ENCODE measurements at places on chromosomes 16 and 17.

GRCh38 chr16:50902457-50902856, 160.6 kb downstream of the CYLD start:
- no peak for DNase-seq

DNA sequence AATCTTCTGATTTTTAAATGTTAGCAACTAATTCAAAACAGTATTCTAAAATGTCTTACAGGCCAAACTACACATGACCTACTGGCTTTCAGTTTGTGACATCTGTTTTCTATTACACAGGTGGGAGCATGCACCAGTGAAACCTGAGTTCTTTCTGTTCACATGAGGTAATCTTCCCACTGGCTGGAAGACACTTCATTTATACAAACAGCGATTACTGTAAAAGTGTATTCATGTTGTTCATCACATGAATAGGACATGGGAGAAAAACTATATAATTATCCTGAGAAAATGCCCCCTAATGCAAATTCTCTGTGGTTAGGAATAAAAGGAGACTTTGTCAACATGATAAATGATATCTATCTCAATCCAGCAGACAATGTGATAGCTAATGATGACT, 11.1 kb upstream of the PIK3R5 start:
- DNase-seq = no peak

- no peak for DNase-seq
Measured at GRCh38 chr17:75507733-75508719, 7.3 kb downstream of the CASKIN2 start.

- DNase-seq = no peak
Measured at GRCh38 chr16:63312346-63312745, 1276.1 kb upstream of the CDH8 start.

- DNase-seq = no peak
Measured at GRCh38 chr16:81179219-81179618, 59.3 kb upstream of the BCO1 start.

- no peak for DNase-seq
Measured at GRCh38 chr16:3591991-3592390, 14.8 kb upstream of the NLRC3 start.

DNA sequence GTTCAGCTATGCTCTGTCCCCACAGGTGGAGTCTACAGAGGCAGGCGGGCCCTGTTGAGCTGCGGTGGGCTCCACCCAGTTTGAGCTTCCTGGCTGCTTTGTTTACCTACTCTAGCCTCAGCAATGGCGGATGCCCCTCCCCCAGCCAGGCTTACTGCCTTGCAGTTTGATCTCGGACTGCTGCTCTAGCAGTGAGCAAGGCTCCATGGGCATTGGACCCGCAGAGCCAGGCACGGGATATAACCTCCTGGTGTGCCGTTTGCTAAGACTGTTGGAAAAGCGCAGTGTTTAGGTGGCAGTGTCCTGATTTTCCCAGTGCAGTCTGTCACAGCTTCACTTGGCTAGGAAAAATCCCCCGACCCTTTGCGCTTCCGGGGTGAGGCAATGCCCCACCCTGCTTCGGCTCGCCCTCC, 89.1 kb downstream of the BCAS3 start:
- DNase-seq = peak; percentile 66

- no peak for DNase-seq
Measured at GRCh38 chr17:2102931-2103809, 48.3 kb downstream of the HIC1 start.

GRCh38 chr17:2391597-2392251, 9.1 kb downstream of the MNT start:
- DNase-seq = no peak

- DNase-seq = no peak
Measured at GRCh38 chr16:15966836-15967546, 17.6 kb downstream of the ABCC1 start.

DNA sequence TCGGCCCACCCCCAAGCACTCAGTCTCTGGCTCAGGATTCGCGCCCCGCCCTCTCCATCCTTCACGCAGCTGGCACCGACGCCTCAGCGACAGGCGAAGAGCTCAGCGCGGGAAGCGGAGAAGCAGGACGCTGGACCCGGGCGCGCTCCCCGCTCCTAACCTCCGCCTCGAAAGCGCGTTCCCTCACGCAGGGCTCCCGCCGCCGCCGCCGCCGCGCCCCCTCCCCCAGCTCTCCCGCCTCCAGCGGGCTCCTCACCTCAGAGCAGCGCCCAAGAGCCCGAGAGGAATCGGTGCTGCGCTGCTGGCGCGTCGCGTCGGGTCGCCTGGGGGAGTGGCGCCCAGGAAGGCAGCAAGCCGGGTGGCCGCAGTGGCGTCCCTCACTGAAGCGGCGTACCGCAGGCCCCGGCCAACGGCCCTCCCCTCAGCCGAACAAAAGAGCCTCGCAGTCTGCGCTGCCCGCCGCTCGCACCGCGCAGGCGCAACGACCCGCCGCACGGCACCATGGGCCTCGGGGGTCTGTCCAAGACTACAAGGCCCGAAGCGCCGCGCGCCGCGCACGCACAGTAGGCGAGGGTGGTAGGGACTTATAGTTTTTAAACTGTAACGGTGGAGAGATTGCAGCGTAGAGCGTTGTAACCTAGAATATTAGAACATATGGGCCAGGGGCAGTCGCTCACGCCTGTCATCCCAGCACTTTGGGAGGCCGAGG, at the start of gene CBX1:
CBX1 (minus strand) TSS at position 467 of the 709 bp plus-strand sequence. CDS start 24,474 bp downstream, outside the sequence.
- DNase-seq = peak; percentile 93

GRCh38 chr16:12781777-12782176, 21.9 kb downstream of the CPPED1 start:
- DNase-seq = peak; percentile 77

GRCh38 chr17:57082441-57082840, 2.6 kb upstream of the AKAP1 start:
- DNase-seq = no peak

- DNase-seq = peak; percentile 61
Measured at GRCh38 chr16:391885-392335, 5.1 kb upstream of the NME4 start.

DNA sequence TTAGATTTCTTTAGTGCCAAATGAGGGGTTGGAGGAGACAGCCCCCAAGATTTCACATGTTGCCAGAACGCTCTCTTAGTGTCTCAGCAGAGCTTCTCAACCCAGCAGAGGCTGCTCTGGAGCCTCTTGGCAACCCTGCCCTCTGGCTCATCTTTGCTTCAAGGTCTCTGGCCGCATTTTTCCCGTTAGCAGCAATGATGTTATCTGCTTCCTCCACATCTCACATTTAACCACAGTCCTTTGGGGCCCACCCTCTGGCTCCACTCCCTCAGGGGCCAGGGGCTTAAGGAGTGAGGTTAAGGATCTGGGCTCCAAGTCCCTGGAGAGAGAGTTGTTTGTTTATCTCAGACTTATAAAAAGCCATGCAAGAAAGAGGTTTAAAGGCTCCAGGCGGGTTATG, 3.3 kb upstream of the XYLT1 start:
- DNase-seq = peak; percentile 49

- DNase-seq = peak; percentile 93
Measured at GRCh38 chr16:12323007-12323758, 346.6 kb downstream of the SNX29 start.

- no peak for DNase-seq
Measured at GRCh38 chr17:82097919-82098168, 192 bp downstream of the FASN start.

GRCh38 chr16:89378947-89379771, 111.2 kb downstream of the ANKRD11 start:
- no peak for DNase-seq

- DNase-seq = no peak
Measured at GRCh38 chr16:35754391-35755369, 2295.3 kb downstream of the TP53TG3F start.

GRCh38 chr17:34703533-34703932, 124.2 kb downstream of the TMEM132E start:
- DNase-seq = peak; percentile 64

GRCh38 chr16:89431158-89431584, 59.2 kb downstream of the ANKRD11 start:
- DNase-seq = no peak

GRCh38 chr16:12120217-12120981, 143.9 kb downstream of the SNX29 start:
- DNase-seq = no peak

- no peak for DNase-seq
Measured at GRCh38 chr17:48520631-48521079, 10.2 kb downstream of the HOXB1 start.

DNA sequence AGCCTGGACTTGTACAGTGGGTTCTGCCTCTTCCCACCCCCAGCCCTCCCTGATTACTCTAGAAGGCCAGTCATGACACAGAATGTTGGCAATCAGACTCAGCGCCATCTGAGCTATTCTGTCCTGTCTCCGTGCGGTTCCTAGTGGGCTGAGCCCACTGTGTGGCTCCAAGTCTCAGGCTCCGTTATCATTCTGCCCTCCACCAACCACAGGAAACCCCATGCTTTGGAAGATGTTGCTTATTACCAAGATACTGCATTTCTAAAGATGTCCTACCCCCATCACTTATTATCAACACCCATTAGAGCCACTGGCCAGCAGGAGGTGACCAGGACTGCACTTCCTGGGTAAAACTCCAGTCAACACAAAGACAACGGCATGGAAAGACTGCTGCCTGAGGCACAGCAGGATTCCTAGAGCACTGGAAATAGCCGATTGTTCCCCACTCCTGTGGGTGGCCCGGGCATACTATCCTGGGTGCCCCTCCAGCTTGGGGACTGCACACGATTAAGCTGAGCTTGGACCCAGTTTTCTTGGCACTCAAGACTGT, 133.6 kb downstream of the AATF start:
- no peak for DNase-seq

GRCh38 chr16:89003831-89004208, 26.8 kb upstream of the CBFA2T3 start:
- DNase-seq = no peak

DNA sequence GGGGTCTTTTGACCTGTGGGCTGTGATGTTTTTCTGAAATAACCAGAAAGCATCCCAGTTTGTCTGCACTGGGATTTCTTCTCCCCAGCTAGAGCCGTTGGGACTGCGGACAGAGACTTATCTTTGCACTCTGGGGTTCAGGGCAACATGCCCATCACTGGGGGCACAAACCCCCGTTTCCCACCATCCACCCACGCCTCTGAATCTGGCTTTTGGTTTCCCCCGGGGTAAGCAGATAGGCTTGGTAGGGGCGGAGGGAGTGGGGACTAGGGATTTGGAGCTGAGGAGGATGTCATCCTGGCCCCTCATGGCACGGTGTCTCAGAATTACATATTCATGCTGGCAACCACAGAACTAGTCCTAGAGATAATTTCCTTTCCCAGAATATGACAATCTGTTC, 68.6 kb downstream of the CCDC182 start:
- DNase-seq = no peak

GRCh38 chr16:84088695-84089395, 27.9 kb downstream of the MBTPS1 start:
- DNase-seq = peak; percentile 95

- DNase-seq = no peak
Measured at GRCh38 chr17:72121164-72122009, 567 bp downstream of the SOX9 start.

- DNase-seq = peak; percentile 40
Measured at GRCh38 chr17:72725433-72726068, 366.9 kb downstream of the SLC39A11 start.

- peak; percentile 33 for DNase-seq
Measured at GRCh38 chr17:73430848-73431247, 119.0 kb upstream of the CDC42EP4 start.

DNA sequence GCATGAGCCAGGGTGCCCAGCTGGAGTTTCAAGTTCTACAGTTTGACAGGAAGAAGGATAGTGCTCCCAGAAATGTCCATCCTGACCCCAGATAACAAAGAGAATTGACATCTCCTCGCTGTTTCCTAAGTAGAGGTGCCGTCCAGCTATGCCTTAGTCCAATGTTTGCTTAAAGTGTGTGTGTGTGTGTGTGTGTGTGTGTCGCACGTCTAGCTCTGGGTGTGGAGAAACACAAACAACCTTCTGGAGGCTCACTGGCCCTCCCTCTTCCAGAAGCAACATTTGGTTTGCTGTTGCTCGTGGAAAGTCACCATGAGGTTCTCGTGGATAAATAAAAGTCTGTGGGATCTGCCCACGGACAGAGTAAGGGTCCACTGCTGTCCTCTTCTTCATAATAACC, 22.1 kb downstream of the EMP2 start:
- DNase-seq = no peak

DNA sequence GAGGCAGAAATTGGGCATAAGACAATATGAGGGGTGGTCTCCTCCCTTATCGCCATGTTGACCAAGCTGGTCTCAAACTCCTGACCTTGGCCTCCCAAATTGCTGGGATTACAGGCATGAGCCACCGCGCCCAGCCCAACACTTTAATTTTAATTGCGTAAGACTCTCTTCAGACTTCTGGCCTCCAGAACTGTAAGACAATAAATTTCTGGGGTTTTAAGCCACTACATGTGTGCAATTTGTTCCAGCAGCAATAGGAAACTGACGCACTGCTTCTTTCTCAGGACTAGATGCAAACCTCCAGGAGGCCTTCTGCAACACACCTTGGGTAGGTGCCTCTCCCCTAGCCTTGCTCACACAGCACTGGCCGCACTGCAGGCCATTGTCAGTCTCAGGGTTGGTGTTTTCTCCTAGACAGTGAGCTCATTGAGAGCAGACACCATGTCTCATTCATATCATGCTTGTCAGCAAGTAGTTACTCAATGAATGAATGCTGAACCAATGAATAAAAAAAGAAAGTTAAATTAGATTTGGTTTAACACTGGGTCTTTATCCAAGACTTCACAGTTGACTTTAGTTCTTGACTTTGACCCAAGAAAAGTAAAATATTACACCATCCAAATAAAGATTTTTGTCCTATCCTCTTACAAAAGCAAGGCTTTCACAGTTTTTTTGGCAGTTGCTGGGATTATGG, 5.5 kb upstream of the ACSF2 start:
- DNase-seq = no peak

GRCh38 chr16:1188432-1189189, 35.7 kb downstream of the CACNA1H start:
- DNase-seq = no peak

DNA sequence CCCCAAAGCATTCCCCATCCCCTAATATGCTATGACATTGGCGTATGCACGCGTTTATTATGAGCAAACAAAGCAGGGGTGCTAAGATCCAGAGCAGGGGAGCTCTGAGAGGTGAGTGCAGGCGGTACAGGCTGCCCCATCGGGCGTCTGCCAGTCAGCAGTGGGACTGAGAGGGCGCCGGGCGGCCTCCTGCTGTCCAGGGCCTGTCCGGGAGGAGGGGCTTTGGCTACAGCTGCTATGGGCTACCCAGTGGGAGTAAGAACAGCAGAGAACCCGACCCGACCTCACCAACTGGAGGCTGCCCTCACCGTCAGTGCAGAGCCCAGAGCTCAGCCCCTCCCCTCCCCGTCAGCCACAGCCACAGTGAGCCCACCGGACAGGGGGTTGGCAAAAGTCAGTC, 18.5 kb upstream of the AATK start:
- no peak for DNase-seq

- no peak for DNase-seq
Measured at GRCh38 chr16:71443714-71444113, 1.9 kb upstream of the TLE7 start.

GRCh38 chr16:68279726-68280558, 15.6 kb downstream of the SLC7A6 start:
- DNase-seq = no peak

Measured in Jurkat, Clone E6-1 (cell line).